ENCODE measurements at places on chromosomes 6 and 20.

DNA sequence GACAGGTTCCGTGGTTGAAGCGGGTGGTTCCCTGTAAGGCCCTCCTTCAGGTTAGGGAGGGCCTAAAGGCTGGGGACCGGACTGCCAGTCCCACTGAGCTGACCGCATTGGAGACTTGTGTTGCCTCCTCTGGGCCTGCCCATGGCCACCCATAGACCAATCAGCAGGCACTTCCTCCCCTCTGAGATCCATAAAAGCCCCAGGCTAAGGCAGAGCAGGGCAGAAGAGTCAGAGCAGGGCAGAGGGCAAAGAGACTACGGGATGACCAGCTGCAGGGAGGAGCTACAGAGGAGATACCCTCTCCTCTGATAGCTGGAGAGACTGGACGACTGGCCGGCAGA, 537.4 kb downstream of the TENT5A start:
- no peak for DNase-seq

GRCh38 chr6:4459032-4459431, 317.2 kb upstream of the CDYL start:
- DNase-seq, result no peak

DNA sequence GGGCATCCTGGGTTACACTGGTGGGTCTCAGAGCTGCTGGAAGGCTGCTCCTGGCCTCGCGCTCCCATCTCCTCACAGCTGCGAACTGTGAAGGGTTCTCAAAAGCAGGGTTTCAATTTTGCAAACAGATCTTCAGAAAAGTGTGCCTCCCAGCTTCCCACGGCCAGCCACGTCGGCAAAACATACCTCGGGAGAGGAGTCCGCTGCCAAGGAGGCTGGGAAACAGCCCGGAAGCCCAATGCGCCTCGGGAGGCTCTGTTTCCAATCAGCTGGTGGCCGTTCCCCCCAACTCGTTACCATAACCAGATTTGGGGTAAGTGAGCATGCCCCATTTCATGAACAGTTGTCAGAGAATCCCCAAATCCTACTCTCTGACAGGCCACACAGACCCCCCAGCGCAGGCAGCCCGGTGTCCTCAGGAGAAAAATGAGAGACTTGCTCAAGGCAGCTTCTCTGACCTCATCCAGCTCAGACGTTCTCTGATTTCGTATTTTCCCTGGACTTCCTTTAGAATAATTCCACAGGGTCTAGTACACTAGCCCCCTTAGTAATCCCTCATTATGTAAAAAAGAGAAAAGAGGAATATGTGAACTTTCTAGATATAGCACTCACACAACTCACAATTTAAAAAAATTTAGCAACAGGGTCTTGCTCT, 98.4 kb downstream of the SNX5 start:
- DNase-seq, result no peak

DNA sequence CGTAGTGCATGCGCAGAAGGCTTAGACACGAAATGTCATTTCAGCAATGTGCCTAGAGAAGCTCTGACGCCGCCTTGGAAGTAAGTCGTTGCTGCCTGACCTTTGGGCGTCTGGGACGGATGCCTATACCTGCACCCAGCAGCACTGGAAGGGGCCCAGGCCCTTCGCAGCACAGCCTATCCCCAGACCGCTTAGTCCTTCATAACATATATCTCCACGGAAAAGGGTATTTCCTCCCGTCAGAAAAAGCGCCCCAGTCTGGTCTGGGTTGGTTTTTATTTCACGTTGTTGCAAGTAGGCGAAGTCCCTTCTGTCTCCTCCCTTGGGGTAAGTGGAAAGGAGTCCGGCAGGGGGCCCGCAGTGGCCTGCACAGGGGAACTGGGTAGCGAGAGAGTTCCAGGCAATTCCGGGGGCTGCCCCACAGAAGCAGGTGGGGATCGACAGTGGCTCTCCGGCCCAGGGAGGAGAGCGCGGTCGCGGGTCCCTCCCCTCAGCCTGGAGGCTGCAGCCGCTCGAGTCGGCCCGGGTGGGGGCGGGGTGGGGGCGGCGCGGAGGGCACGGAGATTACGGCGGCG, 559 bp upstream of the EYA4 start:
- DNase-seq, result no peak

- DNase-seq, result no peak
Measured at GRCh38 chr20:1418350-1418749, 25.5 kb upstream of the FKBP1A start.

DNA sequence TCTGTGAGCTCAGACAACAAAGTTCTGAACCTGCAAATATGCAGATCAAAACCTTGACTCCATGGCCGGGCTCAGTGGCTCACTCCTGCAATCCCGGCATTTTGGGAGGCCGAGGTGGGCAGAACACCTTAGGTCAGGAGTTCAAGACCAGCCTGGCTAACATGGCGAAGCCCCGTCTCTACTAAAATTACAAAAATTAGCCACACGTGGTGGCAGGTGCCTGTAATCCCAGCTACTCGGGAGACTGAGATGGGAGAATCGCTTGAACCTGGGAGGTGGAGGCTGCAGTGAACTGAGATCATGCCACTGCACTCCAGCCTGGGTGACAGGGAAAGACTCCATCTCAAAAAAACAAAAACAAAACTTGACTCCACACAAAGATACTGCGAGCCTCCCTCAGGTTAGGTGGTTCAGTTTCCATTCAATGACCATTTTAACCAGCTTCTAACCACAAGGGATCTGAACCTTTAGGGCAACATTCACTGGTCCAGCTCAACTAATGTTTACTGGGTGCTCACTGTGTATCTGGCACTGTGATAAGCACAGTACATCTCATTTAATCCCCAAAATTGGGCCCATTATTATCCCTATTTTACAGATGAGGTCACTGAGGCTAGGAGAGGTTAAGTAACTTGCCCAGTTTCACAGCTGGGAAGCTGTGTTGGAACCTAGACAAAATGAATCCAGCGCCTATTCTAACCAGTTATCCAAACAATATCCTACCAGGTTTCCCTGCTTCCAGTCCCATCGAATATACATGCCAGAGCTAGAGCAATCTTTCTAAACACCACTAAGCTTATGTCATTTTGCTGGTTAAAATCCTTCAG, 1.8 kb downstream of the SNRPB start:
- no peak for DNase-seq

- no peak for DNase-seq
Measured at GRCh38 chr6:119129968-119130484, 51.6 kb upstream of the FAM184A start.

DNA sequence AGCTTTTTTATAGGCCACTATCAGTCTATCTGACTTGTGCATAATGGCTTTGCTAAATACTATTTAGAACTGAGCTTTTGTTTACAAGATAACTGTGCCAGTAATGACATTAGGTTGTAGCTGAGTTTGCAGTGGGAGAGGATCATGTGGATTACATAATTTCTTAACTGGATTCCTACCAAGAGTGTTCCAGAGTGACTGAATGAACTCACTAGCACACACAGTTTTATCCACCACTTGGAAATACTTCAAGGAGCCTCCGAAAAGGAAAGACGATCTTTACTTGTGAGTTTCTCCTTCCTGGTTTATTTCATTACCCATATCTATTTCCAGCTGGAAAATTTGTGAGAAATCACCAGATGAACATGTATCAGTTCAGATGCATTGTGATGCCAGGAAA, 10.9 kb upstream of the SYNE1 start:
- no peak for DNase-seq

DNA sequence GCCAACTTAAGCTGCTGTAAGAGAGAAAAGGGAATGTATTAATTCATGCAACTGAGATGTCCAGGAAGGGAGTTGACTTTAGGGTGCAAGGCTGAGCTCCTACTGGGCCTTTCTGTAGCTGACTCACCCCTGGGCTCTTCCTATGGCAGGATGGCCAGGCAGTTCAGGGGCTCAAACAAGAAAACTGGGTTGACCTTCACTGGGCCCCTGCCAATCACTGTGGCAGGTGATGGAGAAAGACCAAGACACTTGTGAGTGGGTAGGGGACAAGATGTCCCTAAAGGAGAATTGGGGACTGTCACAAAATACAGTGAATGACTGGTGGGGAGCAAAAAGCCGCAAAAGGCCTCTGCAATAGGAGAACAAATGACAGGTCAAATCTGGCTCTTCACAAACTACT, 21.5 kb upstream of the RALGAPA2 start:
- no peak for DNase-seq

- DNase-seq, result no peak
Measured at GRCh38 chr6:56484669-56485068, 158.0 kb downstream of the DST start.

GRCh38 chr20:59661621-59662020, 57.3 kb downstream of the PHACTR3 start:
- DNase-seq, result no peak

DNA sequence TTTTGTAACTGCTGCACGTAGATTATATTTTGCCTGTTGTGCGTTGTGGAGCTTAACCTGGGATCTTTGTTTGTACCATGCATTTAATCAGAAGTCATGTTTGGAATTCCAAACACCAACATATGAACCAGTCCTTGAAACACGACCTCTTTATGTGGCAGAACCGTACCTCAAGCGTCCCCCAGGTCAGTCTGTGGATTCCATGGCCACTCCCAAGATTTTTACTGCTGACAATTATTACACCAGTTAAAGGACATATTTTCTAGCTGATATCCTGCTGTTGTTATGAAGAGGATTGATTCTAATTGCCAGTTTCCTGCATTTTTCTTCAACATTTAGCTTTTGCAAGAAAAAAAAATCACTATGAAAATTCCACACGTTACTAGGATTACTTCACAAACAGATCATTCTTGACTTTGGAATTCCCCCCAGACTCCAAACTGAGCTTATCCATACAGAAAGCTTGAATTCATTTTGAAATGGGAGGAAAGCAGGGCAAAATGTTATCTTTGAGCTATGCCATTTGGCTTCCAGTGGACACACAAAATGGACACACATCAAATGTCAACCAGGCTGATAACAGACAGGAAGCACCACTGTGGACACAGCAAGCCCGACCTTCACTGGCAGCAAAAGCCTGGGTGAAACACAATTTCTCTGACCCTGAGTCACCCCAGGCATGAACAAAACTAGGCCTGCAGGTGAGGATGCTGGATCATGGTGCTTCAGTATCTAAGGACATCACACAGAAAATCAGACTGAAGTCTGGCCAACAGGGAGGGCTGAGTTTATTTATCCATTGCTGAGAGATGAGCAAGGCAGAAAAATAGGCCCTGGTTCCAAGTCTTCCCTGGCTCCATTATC, 542.9 kb upstream of the JAG1 start:
- no peak for DNase-seq

DNA sequence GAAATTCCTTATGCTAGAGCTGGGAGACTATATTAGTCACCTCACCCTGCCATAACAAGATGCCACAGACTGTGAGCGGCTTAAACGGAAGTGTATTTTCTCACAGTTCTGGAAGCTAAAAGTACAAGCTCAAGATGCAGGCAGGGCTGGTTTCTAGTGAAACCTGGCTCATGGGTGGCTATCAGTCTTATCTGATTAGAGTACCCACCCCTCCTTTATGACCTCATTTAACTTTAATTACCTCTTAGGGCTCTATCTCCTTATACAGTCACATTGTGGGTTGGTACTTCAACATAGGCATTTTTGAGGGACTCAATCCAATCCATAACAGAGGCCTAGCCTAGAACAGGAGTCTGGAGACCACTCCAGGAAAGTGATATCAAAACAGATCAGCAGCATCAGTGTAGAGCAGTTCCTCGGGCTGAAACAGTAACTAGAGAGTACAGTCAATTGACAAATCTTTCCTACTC, 2.3 kb upstream of the SNRNP48 start:
- no peak for DNase-seq

DNA sequence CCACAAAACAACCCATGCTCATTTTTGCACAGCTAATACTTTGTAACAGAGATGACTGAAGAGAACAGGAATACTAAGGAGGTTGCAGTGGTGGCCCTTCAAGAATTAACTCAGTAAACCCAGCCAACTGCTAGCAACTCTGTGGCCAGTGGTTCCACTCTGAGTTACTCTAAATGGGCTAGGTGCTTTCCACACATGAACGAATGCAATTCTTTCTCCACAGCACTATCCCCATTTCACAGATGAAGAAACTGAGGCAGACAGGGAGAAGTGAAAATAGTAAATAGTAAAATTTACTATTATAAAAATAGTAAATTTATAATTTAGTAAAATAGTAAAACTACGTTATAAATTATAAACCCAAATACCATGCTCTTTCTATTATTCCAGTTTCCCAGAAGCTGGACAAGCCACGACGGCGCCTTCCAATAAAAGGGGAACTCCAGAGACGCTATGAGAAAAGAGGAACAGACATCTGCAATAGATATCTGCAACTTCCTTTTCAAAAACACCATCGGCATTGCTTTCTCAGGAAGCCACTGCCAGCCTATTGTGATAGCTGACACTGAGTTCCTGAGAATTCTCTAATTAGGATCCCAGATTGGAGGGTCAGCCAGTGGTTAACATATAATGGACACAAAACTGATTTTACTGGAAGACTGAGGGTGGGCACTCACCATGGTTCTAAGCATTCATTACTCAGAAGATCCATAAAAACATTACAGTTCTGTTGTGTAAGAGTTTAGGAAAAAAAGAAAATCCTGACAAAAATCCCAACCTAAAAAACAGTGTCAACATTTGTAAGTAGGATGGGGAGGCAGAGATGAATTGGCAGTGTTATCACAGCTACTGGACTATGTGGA, 16.2 kb downstream of the FKBP1A start:
- no peak for DNase-seq

- no peak for DNase-seq
Measured at GRCh38 chr20:33673114-33673409, 1.2 kb downstream of the NECAB3 start.

DNA sequence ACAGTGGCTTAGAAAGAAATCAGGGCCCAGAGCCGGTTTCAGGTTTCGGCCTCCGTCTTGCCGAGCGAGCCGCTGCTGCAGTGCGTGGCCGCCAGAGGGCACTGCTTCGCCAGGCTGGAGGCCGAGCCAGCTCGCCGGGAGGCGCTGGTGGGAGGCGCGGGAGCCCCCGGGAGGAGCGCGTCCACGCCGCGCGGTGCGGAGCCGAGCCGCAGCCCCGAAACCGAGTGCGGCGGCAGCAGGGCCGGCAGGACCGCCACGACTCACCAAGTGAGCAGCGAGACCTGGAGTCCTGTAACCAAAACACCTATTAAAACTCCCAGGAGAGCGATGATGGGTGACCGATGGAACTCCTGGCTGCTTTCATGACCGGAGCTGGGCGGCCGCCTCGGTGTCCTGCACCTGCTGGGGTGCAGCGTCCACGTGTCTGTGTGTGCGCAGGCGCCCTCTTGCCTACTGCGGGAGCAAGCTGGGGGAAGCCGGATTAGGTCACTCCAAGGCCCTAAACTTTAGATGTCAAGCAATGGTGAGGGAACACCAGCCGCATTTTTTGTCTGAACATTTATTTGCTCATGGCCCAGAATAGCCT, 186.9 kb upstream of the UST start:
- peak; percentile 40 for DNase-seq
